ENCODE measurements at places on chromosomes 6 and 20.

GRCh38 chr6:139686308-139686707 is 311.9 kb upstream of the CITED2 start:
- no peak for DNase-seq

DNA sequence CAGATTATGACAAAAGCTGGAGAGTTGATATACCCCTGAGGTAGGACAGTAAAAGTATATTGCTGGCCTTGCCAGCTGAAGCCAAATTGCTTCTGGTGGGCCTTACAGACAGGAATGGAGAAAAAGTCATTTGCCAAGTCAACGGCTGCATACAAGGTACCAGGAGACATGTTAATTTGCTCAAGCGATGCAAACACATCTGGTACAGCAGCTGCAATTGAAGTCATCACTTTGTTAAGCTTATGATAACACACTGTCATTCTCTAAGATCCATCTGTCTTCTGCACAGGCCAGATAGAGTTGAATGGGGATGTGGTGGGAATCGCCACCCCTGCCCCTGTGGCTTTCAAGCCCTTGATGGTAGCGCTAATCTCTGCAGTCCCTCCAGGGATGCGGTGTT is 40.4 kb upstream of the POPDC3 start:
- DNase-seq, result no peak

GRCh38 chr6:113646701-113647100 is 210.4 kb upstream of the MARCKS start:
- DNase-seq, result no peak

- no peak for DNase-seq
Observed at GRCh38 chr6:32716396-32716795, 24.8 kb upstream of the HLA-DQA2 start.

DNA sequence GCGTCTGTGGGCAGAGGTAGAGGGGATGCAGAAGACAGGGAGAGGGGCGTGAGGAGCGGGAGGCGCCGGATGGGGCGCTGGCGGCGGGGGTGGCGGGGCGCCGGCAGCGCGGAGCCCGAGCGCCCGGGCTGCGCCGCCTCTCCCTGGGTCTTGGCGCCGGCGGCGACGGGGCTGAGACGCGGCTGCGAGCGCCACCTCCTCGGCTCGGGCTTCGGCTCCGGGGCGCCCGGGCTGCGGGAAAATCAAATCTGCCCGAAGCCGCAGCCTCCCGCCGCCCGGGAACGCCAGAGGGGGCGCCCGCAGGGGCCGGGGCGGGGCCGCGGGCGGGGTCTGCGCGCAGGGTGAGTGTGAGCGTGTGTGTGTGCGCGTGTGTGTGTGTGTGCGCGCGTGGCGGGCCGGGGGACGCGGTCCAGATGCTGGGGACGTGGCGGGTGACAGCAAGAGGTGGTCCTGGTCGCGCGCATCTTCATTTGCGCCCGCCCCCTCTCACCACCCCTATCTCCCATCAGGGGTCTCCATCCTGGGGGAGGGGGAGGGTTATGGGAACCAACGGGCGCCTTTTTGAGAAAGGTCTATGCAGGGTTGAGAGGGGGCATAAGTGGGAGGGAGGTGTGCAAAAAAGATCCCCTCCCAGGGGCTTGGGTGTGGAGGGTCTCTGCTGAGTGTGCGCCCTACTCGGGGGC is 646 bp upstream of the CPNE5 start:
- no peak for DNase-seq

GRCh38 chr6:129454488-129454887 is 255.5 kb downstream of the ARHGAP18 start:
- no peak for DNase-seq

- DNase-seq, result no peak
Observed at GRCh38 chr6:161001421-161001820, 9.9 kb downstream of the MAP3K4 start.
